Endothelial cell (in vitro differentiated cells): ENCODE measurements at places on chromosomes 12 and 14. TPM values are rescaled to one million over a fixed set of nuclear protein-coding genes. Genes with fewer than 3 reads are reported as not detected.

GLT8D2 gene
- 3.8 TPM for total RNA-seq

SAMD15 gene
- total RNA-seq = 1.7 TPM

GRCh38 chr14:93026339-93026738 is 89.4 kb downstream of the ITPK1 start:
- H3K27me3 ChIP-seq = peaks cover 2% of the 10 kb centered on the region
- no peak for DNase-seq
- no peak overlapping the region for H3K27ac ChIP-seq
- peaks cover 4% of the 10 kb centered on the region for H3K36me3 ChIP-seq

DNA sequence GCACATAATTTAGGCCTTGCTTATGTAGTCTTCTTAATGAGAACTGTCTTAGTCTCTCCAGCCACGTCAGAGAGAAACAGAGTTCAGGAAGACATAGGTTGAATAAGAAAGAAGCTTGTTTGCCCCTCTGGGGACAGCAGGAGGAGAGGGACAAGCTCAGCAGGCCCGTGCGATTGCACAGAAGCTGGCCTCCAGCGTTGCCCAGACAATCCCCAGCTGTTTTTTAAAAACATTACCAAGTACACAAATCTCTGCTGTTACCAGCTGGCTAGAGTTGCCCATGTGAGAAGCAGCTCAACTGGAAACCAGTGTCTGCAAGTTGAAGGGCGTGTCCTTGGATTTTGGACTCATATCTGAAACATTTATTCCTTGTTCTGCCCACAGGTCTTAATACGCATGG is 232.6 kb downstream of the EFCAB11 start:
- H3K27me3 ChIP-seq = no peaks in the 10 kb centered on the region
- no peak for DNase-seq
- no peak overlapping the region for H3K27ac ChIP-seq
- H3K36me3 ChIP-seq = no peaks in the 10 kb centered on the region
- H3K4me3 ChIP-seq = no peak overlapping the region

GRCh38 chr12:124713436-124714082 is 146.1 kb upstream of the NCOR2 start:
- H3K36me3 ChIP-seq = no peaks in the 10 kb centered on the region
- H3K27me3 ChIP-seq = peaks cover 9% of the 10 kb centered on the region
